ENCODE measurements at places on chromosomes 6 and 20. TPM values are rescaled to one million over a fixed set of nuclear protein-coding genes. Genes with fewer than 3 reads are reported as not detected.

The SRXN1 gene
- 5.5 TPM for polyA plus RNA-seq

The OR2H2 gene
- not detected for polyA plus RNA-seq

The PLEKHG1 gene
- polyA plus RNA-seq: 40.2 TPM

The GATA5 gene
- polyA plus RNA-seq: not detected

The CST2 gene
- polyA plus RNA-seq: not detected

The DEFB127 gene
- not detected for polyA plus RNA-seq

The ANKRD66 gene
- polyA plus RNA-seq: not detected

The PRDM1 gene
- 11.0 TPM for polyA plus RNA-seq

The MUC21 gene
- not detected for polyA plus RNA-seq

The AVP gene
- polyA plus RNA-seq: not detected

The UBD gene
- not detected for polyA plus RNA-seq

The MMP24 gene
- 0.09 TPM for polyA plus RNA-seq

The EMILIN3 gene
- not detected for polyA plus RNA-seq

The RNF144B gene
- 6.2 TPM for polyA plus RNA-seq

The SMLR1 gene
- polyA plus RNA-seq: not detected

The KCNB1 gene
- not detected for polyA plus RNA-seq

The HLA-DQB1 gene
- 155 TPM for polyA plus RNA-seq

The NKAIN2 gene
- not detected for polyA plus RNA-seq

The SDCBP2 gene
- polyA plus RNA-seq: 0.91 TPM

The CD83 gene
- polyA plus RNA-seq: 43.8 TPM

The SOX4 gene
- 1.2 TPM for polyA plus RNA-seq

The ZNF311 gene
- not detected for polyA plus RNA-seq

The CGA gene
- not detected for polyA plus RNA-seq

The BTBD3 gene
- polyA plus RNA-seq: not detected

The OPN5 gene
- polyA plus RNA-seq: not detected

The BMP6 gene
- polyA plus RNA-seq: 0.89 TPM

The SLC35D3 gene
- polyA plus RNA-seq: not detected

The RAD21L1 gene
- polyA plus RNA-seq: not detected

The HIVEP2 gene
- 5.9 TPM for polyA plus RNA-seq

All from IgD-negative memory B cell (primary cell).